BJ (cell line): ENCODE measurements at places on chromosomes 16 and 17. TPM values are rescaled to one million over a fixed set of nuclear protein-coding genes. Genes with fewer than 3 reads are reported as not detected.

Gene SLFN11
- polyA plus RNA-seq = 14.5 and 21.2 TPM in 2 replicates

Gene MT1A
- 0.82 TPM in 1 of 2 replicates, not detected in the other for polyA plus RNA-seq

Gene SLC35G6
- polyA plus RNA-seq = not detected in 2 replicates

Gene CMC2
- polyA plus RNA-seq = 56.4 and 101 TPM in 2 replicates

Gene TMEM204
- 42.4 and 81.9 TPM in 2 replicates for polyA plus RNA-seq

DNA sequence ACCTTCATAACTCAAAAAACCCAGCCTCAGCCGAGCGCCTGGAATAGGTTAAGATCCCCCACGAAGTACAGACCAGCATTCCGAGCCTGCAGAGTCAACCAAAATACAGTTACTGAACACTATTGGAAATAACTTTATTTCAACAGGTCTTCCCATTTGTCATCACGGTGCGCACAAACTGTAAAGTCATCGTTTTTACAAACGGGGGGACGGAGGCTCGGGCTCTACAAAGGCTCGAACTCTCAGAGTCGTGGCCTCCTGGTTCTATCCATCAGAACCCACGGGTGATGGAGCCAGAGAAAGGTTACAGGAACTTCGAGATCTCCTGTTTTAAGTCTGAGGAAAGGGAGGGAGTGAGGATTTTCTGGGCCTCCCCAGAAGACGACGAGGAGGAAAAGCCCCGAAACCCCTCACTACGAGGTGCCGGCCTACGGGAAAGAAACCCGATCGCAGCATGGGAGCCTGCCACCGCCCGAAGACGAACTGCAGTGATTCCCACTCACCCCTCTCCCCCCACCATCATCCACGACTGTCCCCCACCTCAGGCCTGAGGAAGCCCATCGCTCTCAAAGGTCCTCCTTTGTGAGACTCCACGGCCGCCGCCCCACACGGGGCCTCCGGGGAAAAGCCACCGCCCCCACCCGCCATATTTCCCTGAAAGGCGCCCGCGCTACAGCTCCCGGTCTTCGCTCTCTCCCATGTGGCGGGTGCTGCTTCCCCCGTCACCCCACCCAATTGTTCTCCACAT is 917 bp downstream of the YWHAE start:
- DNase-seq = no peak

DNA sequence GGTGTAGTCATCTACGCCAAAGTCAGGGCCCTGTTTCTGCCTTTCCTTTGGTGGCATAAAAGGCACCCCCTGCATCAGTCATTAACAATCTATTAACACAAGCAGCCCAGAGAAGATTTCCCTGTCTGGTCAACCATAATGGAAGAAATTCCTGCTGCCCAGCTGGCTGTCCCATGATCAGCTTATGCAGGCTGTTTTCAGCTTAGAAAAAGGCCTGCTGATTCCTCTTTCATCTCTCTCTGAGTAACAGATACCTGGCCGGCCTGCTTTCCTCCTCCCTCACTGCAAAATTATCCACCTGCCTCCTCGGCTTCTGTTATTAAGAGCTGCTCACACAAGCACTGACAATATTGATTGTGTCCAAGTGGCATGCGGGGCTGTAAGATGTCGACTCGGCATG is 70.3 kb upstream of the MMP2 start:
- DNase-seq = no peak

DNA sequence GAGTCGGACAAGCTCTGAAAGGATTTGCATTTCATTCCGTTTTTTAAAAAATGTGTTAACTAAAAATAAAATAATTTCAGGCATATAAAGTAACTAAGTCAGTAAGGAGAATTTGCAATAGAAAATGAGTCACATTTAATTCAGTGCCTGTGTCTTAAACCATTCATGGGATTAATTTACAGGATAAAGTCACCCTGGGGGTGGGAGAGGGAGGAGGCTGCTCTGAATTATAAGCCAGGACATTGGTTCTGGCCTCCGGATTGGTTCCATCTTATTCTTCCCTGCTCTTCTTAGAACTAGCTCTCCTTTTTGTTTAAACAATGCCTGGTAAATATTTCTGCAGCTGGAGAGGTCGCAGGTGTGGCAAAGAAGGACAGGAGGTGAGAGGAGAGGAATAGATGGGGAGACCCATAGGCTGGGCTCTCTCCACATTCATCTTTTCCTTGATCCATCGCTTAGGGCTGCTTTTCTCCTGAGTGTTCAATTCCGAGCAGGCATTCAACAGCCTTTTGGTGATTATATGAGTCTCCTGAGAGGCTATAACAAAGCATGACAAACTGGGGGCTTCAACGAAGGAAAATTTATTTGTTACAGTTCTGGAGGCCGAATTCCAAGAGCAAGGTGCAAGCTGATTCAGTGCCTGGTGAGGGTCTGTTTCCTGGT is 319.2 kb downstream of the PHKB start:
- DNase-seq = no peak

DNA sequence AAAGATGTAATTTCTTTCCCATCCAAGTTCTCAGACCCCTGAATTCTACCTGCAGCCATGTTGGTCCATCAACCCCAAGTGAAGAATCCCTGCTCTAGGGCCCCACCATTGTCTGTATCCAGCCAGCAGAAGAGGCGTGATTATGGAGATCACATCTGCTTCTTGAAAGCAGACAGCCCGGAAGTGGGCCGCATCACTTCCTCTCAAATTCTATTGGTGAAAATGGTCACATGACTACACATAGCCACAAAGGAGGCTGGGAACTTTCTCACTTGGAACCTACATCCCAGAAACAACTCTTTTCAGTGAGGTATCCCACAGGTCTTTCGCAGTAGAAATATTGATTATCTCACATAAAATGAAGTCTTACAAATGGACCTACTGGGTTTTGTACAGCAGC is 40.1 kb downstream of the IL4R start:
- DNase-seq = no peak

DNA sequence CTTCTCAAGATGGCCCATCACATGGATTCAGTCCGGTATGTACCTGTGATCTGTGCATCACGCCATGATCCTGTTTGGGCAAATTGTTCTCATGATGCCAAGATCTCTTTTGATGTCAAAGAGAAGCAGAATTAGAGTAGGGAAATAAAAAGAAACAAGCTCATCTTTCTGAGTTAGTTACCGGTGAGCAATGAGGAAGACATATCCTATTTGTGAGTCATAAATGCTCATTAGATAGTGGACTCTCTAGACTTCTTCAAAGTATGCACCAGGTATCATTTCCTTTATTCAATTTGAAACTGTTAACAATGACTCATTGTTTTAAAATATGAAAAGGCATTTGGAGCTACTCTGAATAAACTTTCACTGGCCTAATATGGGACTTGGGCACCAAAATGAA is 8.0 kb upstream of the KRTAP4-12 start:
- DNase-seq = no peak

DNA sequence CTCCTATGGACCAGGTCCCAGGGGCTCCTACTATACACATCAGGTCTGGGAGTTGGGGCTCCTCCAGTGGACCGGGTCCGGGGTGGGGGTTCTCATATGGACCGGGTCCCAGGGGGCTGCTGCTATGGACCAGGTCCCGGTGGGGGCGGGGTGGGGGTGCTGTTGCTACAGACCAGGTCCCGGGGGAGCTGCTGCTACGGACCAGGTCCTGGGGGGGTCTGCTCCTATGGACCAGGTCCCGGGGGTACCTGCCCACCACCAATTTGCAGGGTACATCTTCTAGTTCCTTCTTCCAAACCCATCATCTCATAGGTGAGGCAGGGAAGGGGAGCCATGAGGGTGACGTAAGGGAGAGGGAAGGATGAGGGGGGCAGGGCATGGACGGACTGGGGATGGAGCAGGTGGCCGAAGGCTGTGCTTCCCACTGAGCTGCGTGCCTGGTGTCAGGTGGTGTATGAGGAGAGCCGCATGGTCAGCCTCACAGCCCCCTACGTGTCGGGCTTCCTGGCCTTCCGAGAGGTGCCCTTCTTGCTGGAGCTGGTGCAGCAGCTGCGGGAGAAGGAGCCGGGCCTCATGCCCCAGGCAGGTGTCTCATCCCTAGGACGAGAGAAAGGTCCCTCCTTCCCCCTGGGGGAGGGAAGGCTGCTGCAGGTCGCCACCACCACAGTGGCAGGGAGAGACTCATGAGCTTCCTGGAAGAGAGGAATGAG is 6.6 kb downstream of the ENDOV start:
- no peak for DNase-seq

DNA sequence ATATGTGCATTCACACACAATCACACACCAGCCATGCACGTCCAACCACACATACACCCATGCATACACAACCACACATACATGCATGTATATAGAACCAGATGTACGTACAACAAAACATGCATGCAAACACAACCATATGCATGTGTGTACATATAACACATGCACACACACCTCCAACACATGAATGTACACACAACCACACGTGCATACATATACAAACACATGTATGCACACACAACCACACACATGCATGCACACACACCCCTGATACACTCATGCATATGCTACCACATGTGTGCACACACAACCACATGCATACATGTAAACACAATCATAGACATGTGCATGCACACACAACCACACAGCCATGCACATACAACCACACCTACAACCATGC is 52.0 kb upstream of the SDK2 start:
- DNase-seq = no peak

GRCh38 chr16:47624563-47624962 is 163.4 kb downstream of the PHKB start:
- no peak for DNase-seq

DNA sequence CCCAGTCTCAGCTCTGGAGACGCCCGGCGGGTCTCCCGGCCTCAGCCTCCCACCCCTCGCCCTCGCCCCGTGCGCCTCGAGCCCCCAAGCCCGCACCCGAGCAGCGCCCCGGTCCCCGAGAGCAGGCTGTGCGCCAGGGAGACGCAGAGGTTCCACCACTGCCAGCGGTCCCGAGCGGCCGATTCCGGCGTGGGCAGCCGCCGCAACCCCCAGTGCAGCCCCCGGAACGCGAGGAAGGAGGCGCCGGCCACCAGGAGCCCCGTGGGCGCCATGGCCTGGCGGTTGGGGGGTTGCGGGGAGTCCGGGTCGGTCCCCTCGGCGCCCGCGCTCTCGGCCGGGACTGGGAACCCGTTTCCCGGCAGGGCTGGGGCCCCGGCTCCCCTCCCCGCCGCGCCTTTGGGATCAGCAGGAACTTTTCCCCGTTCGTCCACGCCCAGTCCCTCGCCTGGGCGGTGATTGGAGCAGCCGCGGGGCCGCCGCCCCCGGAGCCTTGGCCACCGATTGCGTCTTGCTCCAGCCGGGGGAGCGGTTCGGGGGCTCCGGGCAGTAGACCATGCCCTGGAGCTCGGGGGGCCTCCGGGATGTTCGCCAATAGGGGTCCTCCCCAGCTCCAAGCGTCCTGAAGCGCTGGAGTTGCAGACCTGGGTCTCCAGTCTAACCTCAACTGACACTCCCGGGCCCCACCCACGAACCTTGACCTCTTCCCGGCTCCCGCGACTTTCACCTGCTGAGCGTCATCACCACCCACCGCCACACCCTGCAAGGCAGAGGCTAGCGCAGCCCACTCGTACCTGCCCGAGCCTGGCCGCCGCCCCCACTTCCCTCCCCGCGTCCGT is at the start of gene TLCD2:
Gene TLCD2 (minus strand): TSS at position 407 of the 836 bp plus-strand sequence. CDS start 135 bp downstream, at position 272.
- no peak for DNase-seq

GRCh38 chr17:45293413-45294211 is 23.2 kb downstream of the MAP3K14 start:
- DNase-seq = no peak

DNA sequence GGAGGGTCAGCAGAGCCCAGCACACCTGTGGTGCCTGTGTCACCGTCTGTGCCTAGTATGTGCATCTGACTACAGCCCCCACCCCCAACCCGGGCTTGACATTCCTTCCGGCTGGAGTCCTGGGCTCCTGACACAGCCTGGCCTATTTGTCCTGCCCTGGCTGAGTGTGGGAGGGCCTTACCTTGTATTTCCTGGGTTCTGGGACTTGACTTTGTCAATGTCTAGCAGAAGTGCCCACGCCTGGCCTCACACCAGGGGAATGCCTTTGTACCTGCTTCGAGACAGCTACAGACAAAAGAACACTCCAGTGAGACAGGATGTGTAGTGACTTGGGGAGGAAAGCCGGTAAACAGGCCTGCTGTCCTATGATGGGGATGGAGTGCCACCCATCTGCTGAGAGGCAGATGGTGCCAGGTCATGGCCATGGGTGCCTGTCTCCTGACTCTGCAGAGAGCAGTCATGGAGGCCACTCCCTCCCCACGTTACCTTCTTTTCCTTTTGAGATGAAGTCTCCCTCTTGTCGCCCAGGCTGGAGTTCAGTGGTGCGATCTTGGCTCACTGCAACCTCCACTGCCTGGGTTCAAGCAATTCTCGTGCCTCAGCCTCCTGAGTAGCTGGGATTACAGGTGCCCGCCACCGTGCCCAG is 42.8 kb downstream of the TNFRSF13B start:
- DNase-seq = no peak
